ENCODE measurements at places on chromosomes 7 and 10. TPM values are rescaled to one million over a fixed set of nuclear protein-coding genes. Genes with fewer than 3 reads are reported as not detected.

DNA sequence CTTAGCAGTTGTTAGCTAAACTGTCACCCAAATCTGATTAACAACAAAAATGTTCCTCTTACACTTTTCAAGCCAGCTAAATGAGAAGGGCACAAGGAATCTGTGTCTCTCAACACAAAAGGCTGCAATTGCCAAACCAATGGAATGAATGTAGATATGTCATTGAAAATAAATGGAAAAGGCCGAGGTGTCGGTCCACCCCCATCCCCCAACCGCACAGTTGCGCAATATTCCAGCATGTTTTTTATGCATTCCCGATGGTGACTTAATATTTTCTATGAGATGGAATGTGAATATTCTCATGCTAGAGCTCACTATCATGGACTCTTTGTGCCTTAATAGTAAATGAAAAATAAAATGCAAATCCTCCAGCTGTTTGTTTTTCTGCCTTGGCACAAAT is 181.6 kb upstream of the LRGUK start:
- no peak for DNase-seq

FLNC gene
- 0.02 TPM for total RNA-seq

DNA sequence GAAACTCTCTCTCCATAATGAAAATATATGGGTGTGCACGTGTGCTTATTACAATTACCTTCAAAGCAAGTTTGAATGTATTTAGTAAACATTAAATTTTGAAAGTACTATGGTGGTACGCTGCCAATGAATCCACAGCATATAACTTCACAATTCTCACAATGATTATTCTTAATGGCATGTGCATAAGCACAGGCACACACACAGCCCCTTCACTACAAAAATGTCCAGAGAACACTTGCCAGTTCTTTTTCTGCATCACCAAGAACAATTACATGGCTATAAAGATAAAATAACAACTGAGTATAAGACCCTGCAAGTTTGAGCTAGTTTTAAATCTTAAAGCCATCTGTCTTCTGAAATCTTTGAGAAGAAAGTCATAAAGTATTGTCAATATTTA is 22.2 kb downstream of the SGCE start:
- DNase-seq: no peak

GRCh38 chr10:59302381-59302780 is 60.0 kb downstream of the FAM13C start:
- no peak for DNase-seq

GRCh38 chr7:8249121-8249520 is 12.8 kb downstream of the ICA1 start:
- no peak for DNase-seq

DNA sequence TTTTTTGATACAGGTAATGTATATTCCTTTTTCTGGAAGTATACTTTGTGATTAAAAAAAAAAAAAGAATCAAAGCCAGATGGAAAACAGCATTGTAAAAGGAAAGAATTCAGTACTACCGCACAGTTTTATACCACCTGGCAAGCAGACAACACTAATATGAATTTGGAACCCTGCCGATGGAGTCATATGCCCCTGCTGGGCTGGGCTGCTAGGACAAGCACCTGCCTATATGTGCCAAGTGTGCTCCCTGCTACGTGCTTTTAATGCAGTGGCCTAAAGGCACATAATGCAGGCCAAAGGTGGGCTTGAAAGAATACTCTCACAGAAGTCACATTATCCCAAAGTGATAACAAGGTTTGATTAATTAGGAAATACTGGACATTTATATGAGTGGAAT is 29.8 kb upstream of the WAC start:
- DNase-seq: no peak

DNA sequence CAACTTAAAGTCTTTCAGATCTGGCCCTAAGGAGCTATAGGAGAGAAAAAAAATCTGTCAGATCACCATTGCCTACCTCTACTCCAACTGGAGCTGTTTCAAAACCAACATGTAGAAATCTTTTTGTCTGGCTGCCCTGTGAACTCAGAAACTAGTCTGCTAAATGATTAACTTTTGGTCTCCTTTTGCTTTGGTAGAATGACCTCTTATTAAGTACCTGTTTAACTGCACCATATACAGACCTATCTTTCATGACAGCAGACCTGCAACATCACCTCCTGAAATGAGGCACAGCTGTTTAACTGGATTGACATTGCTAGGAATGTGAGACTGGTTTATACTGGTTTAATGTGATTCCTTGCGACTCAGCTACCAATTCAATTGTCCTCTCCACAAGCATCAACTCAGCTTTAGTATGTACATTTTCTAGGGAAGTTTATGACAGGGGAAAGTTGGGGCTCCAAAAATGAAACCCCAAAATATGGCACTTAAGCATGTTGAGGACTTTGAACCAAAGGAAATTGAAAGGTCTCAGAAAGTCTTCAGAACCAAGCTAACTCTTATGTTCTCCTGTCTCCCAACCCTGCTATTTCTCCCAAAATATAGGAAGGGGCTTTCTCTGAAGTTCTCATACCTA is 1.8 kb downstream of the CYP3A43 start:
- no peak for DNase-seq

TRIM73 gene
- 3.0 TPM for total RNA-seq

DNA sequence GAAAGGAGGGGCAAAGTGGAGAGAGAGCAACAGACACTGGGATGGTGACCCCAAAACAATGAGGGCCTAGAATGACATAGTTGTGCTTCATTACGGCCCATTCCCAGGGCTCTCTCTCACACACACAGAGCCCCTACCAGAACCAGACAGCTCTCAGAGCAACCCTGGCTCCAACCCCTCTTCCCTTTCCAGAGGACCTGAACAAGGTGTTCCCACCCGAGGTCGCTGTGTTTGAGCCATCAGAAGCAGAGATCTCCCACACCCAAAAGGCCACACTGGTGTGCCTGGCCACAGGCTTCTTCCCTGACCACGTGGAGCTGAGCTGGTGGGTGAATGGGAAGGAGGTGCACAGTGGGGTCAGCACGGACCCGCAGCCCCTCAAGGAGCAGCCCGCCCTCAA is 20.7 kb downstream of the PRSS2 start:
- DNase-seq: no peak

DNA sequence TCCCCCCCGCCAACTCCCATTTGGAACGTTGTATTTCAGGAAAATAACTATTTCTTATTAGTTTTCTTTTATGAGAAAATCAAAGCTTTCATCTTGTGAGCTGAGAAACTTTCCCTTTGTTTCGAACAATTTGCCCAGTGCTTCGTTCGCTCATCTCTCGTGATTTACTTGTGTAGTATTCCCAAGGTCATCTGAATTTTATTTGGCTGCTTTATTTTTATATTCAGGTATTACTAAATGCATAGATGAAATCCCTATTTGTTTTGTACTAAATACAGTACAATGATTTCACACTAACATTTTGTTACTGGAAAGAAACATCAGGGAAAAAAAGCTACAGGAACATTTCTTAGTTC is 12.0 kb upstream of the EBLN1 start:
- DNase-seq: no peak

- DNase-seq: no peak
Observed at GRCh38 chr7:122532406-122533269, 166.3 kb downstream of the RNF133 start.

DNA sequence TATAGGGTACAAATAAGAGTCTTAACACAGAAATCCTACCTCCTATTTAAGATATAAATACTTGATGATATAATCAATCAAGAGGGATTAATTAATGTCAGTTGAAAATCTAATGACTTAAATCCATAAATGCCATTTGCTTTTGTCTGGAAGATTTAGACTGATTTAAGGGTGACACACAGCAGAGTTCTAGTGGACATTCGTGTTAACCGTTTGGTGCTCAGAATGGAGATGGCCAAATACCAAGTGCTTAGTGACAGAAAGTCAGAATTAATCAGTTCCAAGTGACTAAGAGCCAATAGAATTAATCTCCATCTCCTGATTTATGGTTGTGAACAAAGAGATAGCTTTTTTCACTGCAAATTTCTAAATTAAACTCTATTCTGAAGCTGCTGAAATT is 36.2 kb downstream of the NAMPT start:
- DNase-seq: no peak

TRIM74 gene
- 0.86 TPM for total RNA-seq

DNA sequence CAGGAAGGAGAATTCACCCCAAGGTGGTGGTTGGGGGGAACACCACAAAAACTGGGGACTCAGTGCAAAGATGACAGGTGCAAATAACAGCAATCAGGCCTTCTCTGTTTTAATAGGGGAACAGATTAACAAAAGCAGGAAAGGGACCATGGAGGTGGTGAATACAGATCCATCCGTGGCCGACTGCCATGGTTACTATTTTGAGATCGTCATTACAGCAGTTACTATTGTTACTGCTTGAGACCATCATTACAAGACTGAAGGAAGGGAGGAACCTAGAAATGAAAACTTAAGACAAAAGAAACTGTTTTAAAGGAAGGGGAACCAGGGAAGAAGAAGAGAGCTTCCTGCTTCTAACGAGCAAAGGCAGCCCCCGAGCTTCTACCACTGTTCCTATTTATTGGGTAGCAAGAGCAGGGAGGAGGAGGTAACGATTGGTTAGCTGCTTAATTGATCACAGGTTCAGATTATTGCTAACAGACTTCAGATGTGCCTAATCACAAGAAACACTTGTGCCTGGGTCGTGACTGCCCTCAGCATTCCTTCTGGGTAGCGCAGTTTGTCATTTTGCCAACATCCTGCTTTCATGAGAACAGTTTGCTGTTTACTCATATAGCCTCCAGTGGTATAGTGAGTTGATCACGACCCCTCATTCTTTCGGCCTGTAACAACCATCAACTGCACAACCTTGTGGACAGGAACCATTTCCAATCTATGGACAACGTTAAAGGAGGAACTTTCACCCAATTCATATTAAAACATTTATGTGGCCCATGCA is 216.3 kb downstream of the CHCHD3 start:
- DNase-seq: no peak

PLPP4 gene
- total RNA-seq: not detected

GRCh38 chr10:22049635-22050034 is 46.1 kb upstream of the DNAJC1 start:
- no peak for DNase-seq

DNA sequence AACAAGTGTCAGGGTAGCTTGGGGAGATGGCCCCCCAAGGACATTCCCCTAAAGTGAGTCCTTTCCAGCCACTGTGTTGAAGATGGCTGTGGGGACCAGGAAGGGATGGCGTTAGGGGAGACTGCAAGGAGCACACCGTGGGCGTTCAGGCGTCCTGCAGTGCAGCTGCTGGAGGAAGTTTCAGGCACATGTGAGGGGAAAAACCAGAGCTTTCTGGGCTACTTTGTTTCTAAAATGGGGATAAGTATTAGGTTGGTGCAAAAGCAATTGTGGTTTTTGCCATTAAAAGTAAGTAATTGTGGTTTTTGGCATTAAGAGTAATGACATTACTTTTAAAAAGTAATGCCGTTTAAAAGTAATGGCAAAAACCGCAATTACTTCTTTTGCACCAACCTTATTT is 14.3 kb downstream of the PRF1 start:
- DNase-seq: no peak

DNA sequence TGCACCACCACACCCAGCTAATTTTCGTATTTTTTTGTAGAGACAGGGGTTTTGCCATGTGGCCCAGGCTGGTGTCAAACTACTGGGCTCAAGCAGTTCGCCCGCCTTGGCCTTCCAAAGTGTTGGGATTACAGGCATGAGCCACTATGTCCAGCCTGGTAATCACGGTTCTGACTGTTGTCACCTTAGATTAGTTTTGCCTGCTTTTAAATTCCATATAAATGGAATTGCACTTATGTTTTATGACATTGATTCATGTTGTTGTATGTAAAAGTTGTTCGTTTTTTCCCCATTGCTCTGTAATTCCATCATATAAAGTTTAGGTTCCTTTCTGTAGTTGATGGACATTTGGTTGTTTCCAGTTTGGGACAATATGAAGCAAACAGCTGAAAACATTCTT is 106.0 kb downstream of the CAMK1D start:
- DNase-seq: no peak

DNA sequence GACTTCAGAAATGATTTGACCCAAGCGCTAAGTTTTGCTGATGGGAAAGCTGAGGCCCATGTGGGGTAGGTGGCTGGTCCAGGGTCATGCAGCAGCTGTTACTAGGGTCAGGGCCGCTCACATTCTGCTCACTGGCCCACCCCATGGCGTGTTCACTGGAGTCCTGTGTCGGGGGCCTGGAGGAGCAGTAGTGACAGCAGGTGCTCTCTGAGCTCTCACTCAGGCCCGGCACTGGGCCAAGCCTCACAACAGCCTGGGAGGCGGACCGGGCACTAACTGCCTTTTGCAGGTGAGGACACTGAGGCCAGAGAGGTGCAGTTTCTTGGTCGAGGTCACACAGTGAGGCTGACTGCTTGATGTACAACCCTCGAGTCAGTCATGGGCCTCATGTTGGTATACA is 82.7 kb downstream of the GLRX3 start:
- DNase-seq: no peak

DNA sequence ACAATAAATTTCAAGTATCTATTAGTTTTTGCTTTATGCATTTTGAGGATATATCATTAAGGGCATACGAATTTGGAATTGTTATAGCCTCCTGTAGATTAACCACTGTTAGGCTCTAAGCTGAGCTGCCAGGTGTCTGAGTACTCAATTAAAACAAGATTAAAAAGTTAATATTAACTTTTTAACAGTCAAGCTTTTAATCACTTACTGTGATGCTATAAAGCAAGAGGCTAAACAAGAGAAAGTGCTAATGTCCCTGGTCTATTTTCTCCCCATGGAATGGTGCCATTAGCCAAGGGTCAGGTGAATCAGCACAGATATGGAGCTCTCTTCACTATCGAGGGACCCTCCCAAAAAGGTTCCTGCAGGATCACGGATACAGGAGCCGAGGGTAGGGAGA is 9.7 kb downstream of the GSAP start:
- no peak for DNase-seq

CAMK1D gene
- total RNA-seq: 9.5 TPM

- peak; percentile 74 for DNase-seq
Observed at GRCh38 chr10:132175907-132176581, 10.7 kb upstream of the DPYSL4 start.

DNA sequence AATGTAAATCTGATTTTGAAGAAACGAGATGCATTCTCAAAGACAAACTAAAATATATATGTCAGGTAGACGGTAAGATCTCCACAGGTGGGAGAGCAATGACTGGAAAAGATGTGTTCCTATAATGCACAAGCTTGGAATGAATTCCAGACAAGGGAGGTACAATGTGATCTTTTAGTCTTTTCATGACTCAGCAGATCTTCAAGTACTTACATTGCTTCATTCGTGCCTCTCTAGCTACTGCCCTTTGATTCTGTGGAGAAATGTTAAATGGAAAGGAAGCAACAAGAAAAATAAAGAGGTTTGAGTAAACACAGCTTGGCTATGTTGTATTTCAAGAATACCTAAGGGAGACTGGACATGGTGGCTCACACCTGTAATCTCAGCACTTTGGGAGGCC is 106.6 kb downstream of the GAD2 start:
- DNase-seq: no peak

GRID2IP gene
- 0.10 TPM for total RNA-seq

ZNF32 gene
- 17.9 TPM for total RNA-seq

GRCh38 chr10:70567603-70568002 is 34.9 kb downstream of the PRF1 start:
- DNase-seq: no peak

IDE gene
- total RNA-seq: 30.8 TPM

GRCh38 chr7:158311791-158312190 is 275.8 kb downstream of the PTPRN2 start:
- no peak for DNase-seq

ZNF485 gene
- 5.4 TPM for total RNA-seq

SHH gene
- not detected for total RNA-seq

- no peak for DNase-seq
Observed at GRCh38 chr7:69564454-69565417, 33.5 kb upstream of the AUTS2 start.
